ENCODE measurements at places on chromosomes 3 and 15.

GRCh38 chr15:82874267-82874666, 64.8 kb downstream of the WHAMM start:
- no peak for DNase-seq

DNA sequence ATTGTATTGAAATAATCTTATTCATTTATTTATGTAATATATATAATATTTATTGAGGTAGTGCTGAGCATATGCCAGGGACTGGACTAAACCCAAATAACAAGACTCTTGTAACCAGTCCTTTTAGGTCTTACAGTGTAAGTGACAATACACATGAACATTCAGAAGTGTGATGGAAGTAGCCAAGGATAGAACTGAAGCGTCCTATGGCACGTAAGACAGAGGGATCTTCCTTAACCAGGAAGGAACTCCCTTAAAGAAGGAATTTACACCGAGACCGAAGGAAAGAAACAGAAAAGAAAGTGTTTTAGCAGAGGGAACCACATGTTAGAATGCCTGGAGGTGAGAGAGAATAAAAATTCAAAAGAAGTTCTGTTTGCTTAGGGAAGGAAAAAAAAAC, 23.6 kb upstream of the CLDN1 start:
- DNase-seq, result no peak

DNA sequence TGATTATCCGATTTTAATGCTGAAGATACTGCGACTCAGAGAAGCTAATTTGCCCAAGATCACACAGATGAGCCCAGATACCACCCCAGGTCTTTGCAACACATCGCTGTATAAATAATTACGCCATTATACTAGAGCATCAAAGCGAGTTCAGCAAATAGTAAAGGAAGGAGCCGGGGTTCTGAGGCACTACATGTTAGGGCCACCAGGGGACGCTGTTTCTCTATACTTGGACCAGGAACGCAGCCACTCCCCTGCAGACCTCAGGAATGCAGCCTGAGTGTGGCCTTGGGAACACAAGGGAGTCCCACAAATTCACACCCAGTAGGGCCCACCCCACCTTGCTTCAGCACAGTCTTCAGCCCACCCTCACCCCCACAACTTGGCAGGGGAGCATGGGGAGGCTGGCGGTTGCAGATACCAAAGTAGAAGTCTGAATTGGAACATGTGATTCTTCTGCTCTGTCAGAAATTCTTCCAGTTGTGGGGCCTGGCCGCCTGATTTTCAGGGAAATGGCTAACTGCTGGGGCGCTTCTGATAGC, 57.8 kb upstream of the RYK start:
- DNase-seq, result peak; percentile 42

DNA sequence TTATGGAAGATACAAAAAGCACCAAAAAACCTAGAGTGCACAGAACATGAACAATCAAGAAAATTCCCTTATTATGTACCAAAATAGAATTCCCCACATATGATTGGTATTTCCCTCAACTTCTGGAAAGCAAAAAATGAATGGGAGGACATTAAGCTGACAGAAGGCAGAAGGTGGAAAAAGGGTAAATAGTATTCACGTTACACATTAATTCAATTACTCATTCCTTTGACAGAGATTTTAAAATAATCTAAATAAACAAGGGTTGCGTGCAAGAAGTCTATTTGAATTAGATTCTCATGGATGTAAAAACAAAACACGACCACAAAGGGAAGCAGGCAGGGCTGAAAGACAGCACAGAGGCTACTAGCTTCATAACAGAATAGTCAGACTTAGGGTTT, 260.5 kb upstream of the ZPLD1 start:
- DNase-seq, result no peak

- DNase-seq, result no peak
Measured at GRCh38 chr3:141151439-141151838, 80.2 kb upstream of the PXYLP1 start.
